Stimulated activated CD8-positive, alpha-beta memory T cell treated with anti-CD3 and anti-CD28 coated beads, Interleukin-4, amount 100 ng/mL, for 1 hour (primary cell): ENCODE measurements at places on chromosomes 12 and 14.

- no peak for DNase-seq
Measured at GRCh38 chr12:57491393-57492280, 3.8 kb downstream of the MARS1 start.

GRCh38 chr12:103751600-103751999 is 89.4 kb downstream of the NT5DC3 start:
- DNase-seq, result no peak

DNA sequence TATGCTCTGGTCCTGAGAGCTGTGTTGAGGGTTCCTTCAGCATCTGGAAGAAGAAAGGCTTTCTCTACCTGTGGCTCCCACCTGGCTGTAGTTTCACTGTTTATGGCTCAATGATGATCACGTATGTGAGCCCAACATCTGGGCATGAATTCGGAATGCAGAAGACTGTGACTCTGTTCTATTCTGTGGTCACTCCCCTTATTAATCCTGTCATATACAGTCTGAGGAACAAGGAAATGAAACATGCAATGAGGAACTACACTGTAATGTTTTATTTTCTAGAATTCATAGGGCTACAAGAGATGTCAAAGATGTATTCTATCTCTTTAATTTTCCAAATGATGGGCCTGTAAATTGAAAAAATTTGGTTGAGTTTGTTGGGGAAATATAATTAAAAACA is 10.8 kb upstream of the OR11G2 start:
- no peak for DNase-seq

DNA sequence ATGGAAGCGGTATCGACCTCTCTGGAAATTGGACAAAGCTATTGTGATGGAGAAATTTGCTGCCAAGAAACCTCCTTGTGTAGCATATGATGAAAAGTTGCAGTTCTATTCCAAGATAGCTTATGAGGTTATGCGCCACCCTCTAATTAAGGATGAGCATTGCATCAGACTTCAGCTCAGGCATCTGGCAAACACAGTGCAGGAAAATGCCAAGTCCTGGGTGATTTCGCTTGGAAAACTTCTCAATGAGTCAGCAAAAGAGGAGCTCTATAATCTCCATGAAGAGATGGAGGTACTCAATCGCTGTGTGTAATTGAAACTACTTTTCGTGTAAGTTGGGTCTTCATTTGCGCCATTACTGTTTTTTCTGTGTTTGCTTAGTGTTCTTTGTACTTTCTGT is 51.2 kb downstream of the DNAH10 start:
- no peak for DNase-seq

GRCh38 chr14:62117010-62117750 is 355.0 kb downstream of the SNAPC1 start:
- DNase-seq, result peak; percentile 24

- DNase-seq, result no peak
Measured at GRCh38 chr12:31029916-31030562, 43.6 kb upstream of the DDX11 start.

- DNase-seq, result no peak
Measured at GRCh38 chr12:46386877-46387629, 14.5 kb upstream of the SLC38A2 start.

GRCh38 chr14:71056168-71056567 is 148.9 kb downstream of the PCNX1 start:
- no peak for DNase-seq

DNA sequence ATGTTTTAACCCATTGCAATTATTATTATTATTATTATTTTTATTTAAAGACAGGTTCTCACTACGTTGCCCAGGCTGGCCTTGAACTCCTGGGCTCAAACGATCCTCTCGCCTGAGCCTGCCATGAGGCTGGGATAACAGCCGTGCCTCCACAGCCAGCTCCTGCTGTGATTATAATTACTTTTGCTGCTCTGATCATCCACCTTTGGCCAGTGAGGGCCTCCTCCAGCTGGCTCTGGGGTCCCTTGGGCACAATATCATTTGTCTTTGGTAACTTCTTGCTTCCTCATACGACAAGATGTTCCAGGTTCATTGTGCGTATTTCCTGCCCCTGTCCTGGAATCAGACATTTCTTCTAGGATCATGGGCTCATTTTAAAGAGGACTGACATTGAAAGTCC is 28.4 kb downstream of the LRTM2 start:
- no peak for DNase-seq

DNA sequence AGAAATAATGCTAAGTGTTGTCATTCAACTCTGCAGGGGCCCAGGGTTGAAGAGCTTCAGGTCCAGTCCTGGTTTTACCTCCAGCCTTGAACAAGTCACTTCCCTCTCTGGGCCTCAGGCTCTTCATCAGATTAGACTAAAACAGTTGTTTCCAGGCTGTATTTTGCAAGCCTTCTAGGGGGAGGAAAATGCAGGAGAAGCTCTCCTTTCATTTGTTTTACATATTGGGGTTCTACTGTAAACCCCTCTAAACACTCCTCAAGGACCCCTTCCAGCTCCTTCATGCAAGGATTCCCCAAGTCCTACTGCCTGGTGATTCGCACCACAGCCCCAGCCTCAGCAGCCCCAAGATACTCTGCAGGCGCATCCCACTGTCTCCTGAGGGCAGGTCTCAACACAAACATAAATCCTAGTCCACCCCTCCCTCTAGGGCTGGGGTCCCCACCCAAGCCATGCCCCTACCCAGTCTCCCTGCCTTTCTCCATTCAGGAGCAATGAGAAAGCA is 2.7 kb downstream of the SDR9C7 start:
- DNase-seq, result no peak

GRCh38 chr14:69839661-69840060 is 39.6 kb upstream of the SMOC1 start:
- DNase-seq, result no peak

DNA sequence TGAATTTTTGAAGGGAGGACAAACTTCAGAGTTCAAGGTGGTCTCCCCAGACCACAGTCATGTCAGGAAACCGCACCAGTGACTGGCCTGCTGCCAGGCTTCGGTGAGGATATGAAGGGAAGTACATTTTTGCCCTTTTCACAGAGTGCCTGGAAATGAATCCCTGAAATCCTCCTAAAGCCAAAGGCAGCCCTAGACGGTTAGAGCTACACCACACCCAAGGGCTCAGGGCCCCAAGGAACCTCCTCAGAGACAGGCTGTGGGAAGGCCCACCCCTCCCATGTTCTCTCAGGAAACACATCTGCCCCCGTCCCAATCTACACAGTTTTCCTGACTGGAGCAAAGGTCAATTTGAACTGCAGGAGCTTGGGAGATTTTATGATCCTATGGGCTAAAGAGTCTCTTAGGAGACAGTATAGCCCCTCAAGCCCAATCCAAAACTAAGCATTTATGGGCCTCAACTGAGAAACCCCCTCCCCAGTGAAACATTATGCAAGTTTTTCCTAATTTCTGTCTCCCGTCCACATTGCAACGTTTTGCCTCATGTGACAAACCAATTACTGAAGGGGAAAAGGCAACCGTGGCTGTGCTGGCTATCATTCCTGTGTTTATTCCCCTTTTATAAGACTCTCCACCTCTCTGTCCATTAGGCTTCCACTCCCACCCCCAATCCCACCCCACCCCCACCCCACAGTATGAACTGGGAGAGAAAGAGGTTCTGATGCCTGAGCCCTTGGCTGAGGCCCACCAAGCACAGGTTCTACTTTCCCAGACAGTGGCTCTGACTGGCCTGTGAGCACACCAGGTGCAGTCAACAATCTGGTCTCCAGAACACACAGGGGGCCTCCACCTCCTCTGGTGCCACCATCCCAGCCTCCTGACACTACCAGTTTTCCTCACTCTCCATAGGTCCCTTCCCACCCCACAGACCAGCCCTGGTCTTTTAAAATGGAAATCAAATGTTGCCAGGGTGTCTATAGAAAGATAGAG is 9.6 kb upstream of the RNASE1 start:
- no peak for DNase-seq

GRCh38 chr12:65653946-65654629 is 170.2 kb upstream of the HMGA2 start:
- no peak for DNase-seq

GRCh38 chr12:10453156-10453555 is at the start of gene KLRC1:
Gene KLRC1 (minus strand): TSS chr12:10453377. CDS start chr12:10451156, 2,221 bp downstream.
- DNase-seq, result no peak

GRCh38 chr12:101714877-101715444 is 17.5 kb downstream of the CHPT1 start:
- DNase-seq, result no peak

GRCh38 chr12:1828856-1829255 is 8.5 kb downstream of the LRTM2 start:
- DNase-seq, result no peak

DNA sequence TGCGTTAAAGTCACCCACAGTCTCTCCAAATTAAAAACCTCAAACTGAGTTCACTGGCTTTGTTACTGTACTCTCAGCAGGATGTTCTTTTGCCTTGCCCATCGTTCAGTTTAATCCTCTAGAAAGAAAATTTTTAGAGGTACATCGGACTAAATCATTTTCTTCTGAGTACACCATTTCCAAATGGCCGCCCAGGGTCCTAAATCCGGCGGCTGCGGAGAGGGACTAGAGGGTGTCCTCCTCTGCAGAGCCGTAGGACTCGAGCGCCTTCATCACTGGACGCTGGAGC is 1.4 kb downstream of the LIN7A start:
- no peak for DNase-seq

- DNase-seq, result no peak
Measured at GRCh38 chr12:111887926-111888745, 46.1 kb downstream of the MAPKAPK5 start.

DNA sequence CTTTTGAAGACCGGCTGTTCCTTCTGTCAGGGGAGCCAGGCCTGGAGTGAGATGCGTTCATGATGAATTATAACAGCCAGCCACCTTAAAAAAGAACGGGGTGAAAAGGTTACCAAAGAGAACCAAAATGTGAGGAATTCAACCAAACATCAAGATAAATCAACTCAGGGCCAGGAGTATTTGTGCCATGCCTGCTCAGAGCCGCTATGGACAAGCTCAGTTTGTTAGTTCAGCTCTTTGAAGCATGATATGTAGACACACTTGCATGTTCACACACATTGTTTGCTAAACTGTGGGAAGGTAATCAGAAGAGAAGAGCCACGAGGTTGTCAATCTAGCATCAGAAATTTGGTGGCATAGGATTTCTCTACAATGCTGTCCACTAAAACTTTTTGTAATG is 367.4 kb upstream of the TBX3 start:
- no peak for DNase-seq

DNA sequence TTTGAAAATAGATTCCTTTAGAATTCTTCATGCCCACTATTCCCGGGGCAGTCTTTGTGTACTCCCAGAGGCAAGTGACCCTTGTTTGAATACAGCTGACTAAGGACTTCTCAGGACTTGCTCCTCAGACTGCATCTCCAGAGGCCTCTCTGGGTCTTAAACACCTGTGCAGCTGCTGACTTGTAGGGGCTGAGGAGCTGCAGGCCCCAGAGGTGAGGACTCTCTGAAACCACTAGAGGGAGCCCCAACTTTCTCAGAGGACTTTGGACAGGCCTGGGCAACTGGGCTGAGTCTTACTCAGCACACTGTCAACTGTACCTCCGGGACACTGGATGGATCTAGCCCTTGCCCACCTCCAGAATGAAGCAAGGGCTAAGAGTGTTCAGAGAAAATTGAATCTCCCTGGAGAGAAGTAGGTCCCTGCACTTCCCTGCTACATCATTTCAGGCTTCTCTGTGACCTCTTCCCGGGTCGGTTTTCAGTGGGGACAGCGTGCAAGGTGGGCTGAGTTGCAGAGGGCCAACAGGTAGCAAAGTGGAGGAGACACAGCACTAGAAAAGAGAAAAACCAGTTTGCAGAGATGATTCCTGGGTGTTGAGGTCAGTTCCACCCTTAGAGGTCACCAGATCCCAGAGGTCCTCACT is 164.6 kb downstream of the TMEM117 start:
- no peak for DNase-seq

DNA sequence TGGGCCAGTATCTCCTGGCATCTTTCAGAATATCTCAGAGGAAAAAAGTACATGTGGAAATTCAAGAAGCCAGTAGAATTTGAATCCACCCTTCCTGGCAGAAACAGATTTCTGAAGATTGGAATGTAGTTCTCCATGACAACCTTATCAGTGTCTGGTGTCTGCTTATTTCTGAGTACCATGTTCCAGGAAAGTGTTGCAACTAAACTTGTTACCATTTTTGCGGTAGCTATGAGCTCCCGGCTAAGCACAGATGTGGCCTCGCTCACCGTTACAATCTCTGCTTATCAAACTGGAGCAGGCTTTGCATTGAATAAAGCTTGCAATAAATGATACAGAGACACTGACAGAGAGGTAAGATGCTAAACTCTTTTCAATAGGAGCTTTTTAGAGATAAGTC is 13.0 kb upstream of the ITPR2 start:
- DNase-seq, result no peak

DNA sequence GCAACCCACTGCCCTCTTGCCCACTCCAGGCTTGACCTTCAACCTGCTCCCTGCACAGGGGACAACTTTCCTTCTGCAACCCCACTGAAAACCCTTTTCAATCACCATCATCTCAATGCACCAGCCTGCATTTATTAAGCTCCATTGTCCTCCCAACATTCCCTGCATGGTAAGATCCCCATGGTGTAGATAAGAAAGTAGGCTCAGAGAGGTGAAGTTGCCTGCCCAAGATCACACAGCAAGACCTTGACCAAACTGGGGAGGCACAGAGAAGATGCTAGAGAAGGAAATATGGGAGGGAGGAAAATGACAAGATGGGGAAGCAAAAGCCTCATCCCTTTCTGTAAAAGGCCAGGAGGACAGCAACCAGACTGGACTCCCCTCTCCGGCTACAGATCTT is 9.8 kb downstream of the MSI1 start:
- no peak for DNase-seq

DNA sequence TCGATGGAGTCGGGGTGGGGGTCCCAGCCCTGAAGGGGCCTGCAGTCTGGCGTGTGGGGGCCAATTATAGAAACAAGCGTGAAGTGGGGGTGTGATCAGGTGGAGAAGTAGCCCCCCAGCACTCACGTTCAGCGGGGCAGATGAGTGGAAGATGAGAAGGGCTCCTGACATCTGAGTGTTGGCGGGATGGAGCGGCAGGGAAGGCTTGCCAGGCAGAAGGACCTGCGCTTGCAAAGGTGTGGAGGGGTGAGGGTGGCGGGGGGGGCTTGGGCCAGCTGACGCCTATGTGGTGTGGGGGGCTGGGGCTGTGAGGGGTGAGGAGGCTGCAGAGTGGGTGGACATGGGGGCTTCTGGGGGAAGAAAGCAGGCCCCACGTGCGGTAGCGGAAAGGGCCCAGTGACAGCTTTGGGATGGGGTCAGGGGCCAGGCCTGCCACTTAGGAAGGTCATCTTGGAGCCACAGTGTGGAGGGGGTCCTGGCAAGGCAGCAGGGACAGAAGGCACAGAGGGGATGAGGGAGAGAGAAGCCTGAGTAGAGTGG is 22.2 kb upstream of the BEGAIN start:
- no peak for DNase-seq

DNA sequence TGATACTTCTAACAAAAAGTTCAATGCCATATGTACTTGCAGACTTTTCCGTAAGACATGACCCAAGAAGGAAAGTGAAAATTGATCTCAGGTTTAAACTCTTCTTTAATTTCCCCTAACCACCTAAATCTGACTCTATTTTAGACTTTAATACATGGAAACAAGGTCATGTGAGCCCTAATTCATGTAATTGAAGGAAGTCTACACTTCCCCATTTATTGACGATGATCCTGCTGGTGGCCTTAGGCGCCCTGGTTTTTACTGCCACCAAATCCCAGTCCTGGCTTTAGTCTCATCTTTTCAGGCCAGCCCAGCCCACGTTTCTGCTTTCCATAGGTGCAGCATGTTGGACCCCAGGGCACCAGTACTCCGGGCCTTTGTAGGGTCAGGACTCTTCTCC is 157.9 kb downstream of the PELI2 start:
- no peak for DNase-seq
